Activated gamma-delta T cell treated with Interleukin-2 at 50 U/mL for 16 hours (primary cell): ENCODE measurements at places on chromosomes 1 and 21.

DNA sequence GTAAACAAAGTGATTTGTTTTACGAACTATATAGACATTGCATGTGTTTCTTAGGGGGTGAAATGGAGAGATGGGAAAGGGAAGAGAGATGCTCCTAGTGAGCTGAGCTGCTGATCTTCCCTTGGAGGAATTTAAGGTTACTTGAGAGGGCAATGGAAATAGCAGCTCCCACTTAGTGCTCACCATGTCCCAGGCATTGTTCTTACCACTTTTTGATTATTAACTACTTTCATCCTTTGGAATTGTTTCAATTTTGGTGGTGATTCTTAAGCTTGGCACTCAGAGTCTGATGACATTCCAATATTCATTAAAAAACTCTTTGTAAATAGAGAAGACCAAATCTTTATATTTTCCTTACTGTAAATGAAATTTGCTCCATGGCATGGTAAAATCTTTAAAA is 124.9 kb downstream of the ITSN1 start:
- no peak for DNase-seq

DNA sequence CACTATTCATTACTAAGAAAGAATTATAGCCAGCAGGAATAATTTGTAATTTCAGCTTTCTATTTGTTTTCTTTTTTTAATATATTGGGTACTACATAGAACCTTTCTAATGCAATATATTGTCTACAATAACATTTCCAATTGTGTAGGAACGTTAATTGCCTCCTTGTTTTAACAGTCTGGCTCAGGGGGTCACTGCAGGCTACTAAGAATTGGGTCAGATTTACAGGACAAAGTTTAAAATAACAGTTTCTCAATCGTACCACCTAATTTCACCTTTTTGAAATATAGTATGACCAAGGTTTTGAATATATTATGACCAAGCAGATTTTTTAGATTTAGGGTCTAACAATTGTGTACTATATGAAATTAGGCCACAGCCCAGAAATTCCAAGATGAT is 2.4 kb downstream of the CFH start:
- DNase-seq, result no peak

GRCh38 chr1:160579216-160579701 is at the start of gene CD84:
TSS of gene CD84 (minus strand) at chr1:160579496. CDS start at chr1:160579437, 59 bp downstream.
- DNase-seq, result no peak

GRCh38 chr1:204909109-204909508 is 38.4 kb downstream of the NFASC start:
- DNase-seq, result no peak

GRCh38 chr1:39507230-39507928 is 15.9 kb downstream of the BMP8A start:
- no peak for DNase-seq

DNA sequence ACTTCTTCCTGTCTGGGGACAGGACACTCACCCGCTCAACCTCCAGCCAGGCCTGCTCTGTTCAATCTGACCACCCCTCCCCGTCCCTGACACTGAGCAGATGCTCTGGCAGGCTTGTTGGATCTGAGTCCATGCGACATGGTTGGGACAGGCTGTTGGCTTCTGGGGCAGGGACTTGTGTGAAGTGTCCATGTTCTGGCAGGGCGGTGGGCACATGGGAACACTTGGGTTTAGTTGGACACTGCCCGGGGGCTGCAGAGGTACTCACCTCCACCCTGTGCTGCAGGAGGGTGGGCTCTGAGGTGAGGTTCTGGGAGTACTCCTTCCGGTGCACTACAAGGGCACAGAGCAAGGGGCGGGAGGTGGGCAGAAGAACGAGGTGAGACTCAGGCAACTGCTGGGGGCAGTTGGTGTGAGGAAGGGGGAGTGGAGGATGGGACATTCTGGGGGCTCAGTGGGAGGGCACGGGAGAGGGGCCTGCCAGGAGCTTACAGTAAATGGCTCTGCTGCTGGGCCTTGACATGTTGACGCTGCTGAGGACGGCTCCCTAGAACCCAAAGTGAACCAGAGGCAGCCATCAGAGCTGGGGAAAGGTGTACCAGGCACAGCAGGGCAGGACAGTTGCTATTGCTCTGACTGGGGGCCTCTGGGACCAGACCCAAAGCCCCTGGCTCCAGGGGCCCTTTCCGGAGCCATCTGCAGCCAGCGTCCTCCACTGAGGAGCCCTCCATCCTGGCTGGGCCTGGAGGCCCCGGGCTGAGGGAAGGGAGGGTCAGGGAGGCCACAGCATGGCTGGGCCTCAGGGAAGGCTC is 2.3 kb downstream of the EPS8L3 start:
- no peak for DNase-seq

GRCh38 chr21:39095681-39096080 is 87.6 kb downstream of the PSMG1 start:
- no peak for DNase-seq

DNA sequence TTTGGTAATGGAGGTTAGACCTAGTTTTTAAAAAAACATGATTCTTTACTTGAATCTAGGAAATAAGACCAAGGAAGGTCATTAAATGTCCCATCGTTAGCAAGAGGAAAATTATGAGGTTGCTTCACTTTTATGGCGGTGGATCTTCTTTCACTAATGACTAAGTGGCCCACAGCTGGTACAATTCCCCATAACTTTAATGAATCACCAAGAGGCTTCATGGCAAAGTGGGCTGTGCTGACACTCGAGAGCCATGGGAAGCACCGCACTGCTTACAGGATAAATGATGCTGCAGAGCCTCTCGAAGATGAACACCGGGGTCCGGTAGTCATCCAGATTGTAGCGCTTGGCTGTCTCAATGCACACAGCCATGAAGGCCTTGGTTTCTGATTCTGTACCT is 108.8 kb downstream of the UBR4 start:
- DNase-seq, result no peak

DNA sequence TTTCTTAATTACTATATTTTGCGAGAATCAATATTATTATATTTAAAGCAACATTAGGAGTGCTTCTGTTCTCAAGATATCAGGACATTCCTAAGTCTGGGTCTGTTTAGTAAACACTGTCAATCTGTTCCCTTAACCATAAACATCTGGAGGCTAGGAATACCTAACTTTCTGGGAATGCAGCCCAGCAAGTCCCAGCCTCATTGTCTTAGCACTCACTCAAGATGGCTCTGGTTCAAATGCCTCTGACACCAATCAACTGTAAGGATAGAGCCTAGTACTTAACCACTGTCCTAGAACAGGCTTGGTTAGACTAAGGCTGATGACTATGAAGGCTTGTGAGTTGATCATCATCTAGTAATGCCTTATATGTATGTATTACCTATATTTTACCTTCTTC is 61.5 kb downstream of the TNN start:
- DNase-seq, result no peak

- DNase-seq, result no peak
Measured at GRCh38 chr1:5456090-5456811, 536.0 kb downstream of the NPHP4 start.

DNA sequence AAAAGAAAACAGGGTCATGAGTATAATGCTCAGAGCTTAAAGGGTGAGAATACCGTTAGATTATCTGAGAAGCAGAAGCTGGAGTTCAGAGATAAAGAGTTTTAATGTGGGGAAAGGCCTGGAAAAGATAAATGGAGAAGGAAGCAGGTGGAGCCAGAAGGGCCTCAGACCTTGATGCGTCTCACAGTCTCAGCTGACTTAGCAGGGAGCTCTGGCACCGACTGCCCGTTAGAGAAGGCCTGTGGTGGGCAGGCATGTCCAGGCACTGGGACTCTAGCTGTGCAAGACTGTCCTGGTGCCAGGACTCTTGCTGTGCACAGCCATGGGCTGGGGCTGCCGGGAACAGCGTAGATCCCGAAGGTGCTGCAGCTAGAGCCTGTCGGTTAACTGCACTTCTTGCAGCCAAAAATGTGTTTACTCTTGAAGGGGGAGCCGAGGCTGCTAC is 3.8 kb upstream of the SLAMF9 start:
- DNase-seq, result no peak

DNA sequence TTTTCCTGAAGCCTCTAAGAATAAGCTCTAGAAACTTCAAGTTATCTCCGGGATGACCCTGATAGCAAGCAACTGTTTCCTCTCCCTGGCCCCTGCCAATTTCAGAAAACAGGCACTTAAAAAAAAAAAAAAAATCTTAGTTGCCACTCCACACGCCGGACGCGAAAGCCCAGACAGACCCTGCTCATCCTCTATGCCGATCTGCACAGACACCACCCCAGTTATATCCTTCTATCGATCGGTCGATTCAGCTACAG is 1.7 kb downstream of the ANP32E start:
- DNase-seq, result no peak

GRCh38 chr1:101205457-101205856 is 31.4 kb upstream of the S1PR1 start:
- DNase-seq, result no peak

DNA sequence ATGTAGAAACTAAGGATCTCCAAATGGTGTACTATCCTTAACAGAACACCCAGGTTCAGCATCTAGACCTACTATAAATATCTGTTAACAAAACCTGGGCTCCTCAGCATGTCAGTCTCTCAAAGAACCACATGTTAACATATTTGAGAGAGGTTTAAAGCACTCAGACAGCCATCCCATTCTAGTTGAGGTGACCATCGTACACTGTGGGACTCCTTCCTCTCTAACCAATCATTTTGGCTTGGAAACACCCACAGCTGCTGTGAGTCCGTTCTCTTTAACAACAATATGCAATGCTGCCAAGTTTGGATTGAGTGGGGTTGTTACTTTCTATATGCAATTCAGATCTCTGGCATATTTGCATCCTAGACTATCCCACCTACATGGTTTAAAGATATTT is 105.8 kb downstream of the MRPL39 start:
- no peak for DNase-seq

DNA sequence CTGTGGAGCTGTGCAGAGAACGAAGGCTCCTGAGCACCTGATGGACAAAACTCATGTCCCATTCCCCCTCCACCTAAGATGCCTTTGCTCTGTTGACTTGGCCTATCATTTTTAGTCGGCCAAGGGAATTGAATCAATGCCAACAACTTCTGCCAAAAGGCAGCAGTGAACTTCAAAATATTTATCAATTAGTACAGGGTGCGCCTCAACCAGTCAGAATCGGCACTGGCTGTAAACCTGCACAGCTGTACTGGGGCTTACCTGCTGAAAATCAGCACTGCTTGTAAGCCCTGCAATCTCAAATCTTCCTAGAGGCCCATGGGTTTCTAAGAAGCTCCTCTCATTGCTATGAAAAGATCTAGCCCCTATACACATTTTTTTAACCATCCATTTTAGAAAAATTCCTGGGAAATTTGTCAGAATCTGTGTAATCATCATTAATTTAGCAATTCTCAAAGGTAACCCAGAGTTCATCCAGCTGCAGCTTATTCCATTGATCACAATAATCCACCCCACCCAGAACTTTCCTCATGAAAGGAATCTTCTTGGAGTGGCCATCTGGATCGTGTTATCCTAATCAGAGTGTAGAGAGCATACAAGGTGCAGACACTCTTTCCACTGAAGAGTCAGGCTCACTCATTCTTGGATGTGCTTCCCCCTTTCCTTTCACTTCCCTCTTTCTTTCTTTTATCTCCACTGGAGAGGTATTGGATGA is 40.2 kb downstream of the ADAMTS1 start:
- DNase-seq, result no peak

DNA sequence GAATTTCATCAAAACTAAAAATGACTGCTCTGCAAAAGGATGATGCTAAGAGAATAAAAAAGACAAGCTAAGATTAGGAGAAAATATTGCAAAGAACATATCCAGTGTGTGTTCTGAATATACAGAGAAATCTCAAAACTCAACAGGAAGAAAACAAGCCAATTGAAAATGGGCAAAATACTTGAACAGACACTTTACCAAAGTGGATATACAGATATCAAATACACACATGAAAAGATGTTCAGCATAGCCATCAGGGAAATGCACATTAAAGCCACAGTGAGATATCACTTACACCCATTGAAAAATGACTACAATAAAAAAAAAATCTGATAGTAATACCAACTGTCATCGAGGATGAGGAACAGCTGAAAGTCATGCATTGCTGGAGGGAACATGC is 21.3 kb downstream of the PRMT2 start:
- no peak for DNase-seq

DNA sequence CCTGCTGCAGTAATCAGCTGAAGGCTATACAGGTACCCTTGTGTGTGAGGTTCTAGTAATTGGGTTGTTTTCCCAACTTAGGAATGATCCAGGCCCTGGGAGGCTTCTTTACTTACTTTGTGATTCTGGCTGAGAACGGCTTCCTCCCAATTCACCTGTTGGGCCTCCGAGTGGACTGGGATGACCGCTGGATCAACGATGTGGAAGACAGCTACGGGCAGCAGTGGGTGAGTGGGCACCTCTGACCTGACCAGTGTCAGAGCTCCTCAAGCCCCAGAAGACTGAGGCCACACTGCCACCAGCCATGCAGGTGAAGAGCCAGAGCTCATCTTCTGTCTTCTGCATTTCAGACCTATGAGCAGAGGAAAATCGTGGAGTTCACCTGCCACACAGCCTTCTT is 27.7 kb downstream of the ATP1A1 start:
- DNase-seq, result no peak
